Activated CD4-positive, alpha-beta T cell treated with anti-CD3 and anti-CD28 coated beads, Interleukin-10, Interleukin-2, amounts not matched to agents 100 ng/mL and 50 ng/mL, durations not matched to agents 16 hours and 8 hours (primary cell): ENCODE measurements at places on chromosomes 3 and 15.

DNA sequence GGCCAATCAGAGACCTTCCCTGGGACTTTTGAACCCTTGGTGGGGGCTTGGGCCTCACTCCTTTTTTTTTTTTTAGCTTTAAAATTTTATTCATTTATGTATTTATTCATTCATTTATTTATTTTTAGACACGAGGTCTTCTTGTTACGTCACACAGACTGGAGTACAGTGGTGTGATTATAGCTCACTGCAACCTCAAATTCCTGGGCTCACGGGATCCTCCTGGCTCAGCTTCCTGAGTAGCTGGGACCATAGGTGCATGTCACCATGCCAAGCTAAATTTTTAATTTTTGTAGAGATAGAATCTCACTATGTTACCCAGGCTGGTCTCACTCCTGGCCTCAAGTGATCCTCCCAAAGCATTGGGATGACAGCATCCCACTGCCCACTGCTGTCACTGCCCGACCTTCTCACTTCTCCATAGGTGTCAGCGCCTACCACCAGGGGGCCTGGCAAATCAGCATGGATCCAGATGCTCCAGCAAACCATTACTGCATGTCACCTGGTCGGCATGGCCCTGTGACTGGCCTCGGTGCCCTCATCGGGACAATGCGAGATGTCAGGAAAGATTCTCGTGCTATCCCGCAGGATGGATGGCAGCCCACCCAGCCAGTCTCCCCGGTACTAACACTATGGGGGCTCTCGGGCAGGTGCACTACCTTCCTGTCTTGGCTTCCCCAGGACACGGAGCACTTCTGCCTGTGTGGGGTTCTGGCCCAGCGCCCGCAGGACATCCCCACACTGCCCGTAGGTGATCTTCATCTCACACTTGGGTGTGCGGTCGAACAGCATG lies 3.0 kb downstream of the MYL3 start:
- peak; percentile 22 for DNase-seq

GRCh38 chr3:17195856-17196604 lies 311.3 kb downstream of the PLCL2 start:
- no peak for DNase-seq

- peak; percentile 31 for DNase-seq
These were observed at the start of gene CYP1A1 for GRCh38 chr15:74725225-74725774. Gene CYP1A1, minus strand, starts transcription at chr15:74725528. Its CDS starts 2,431 bp downstream, at chr15:74723097.

DNA sequence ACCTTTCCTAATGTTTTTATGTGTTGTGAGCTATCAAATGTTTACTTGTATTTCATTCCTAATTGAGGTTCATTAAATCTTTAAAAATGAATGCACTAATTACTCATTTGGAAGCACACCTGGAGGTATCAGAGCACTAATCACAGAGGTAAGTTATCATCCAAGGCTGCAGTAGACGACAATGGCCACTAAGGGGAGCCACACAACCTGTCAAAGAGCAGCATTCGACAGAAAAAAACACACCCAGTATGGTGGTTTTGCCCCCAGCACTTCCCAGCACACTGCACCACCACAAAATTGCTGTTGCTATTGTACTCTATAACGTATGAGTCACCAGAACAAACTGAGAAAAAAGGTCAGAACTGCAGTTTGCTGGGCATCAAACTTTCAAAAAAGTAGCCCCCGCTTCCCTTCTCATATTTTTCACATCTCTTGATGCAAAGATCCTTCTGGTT lies 205.9 kb upstream of the IGF1R start:
- peak; percentile 69 for DNase-seq

- peak; percentile 83 for DNase-seq
These were observed 644 bp downstream of the ZNF609 start for GRCh38 chr15:64460724-64461720.

- no peak for DNase-seq
These were observed 38.5 kb upstream of the CTSH start for GRCh38 chr15:78983146-78983918.
